Right lobe of liver (tissue), 6 donors: ENCODE measurements at places on chromosomes 6 and 20.

DNA sequence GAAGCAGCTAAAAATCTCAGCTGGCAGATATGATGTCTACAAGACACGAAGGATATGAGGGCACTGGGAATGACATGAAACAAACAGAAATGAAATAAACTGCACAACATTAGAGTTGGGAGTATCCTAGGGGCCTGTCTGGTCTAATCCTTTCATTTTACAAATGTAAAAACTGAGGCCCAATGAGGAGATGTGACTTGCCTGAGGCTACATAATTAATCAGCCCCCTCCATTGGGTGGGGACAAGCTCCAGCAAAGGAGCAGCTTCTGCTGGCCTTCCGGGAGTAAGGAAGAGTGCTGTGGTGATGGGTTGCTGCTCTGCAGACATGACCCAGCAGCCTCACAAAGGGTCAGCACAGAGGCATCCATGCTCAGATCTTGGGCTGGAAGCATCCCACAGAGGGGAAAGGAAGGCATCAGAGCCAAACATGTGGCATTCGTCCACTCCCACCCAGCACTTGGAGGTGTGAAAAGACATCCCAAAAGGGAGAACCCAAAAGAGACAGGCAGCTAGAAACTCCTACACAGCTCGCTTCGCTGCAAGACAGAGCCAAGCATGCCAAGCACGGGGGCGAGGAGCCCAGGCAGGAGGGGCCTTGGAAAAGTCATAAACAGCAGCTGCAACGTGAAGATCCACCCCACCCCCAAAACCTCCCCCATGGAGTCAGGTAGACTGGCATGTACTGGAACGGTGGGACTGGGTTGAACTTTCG is 183.7 kb downstream of the UNC5CL start:
- DNase-seq: no peak

DNA sequence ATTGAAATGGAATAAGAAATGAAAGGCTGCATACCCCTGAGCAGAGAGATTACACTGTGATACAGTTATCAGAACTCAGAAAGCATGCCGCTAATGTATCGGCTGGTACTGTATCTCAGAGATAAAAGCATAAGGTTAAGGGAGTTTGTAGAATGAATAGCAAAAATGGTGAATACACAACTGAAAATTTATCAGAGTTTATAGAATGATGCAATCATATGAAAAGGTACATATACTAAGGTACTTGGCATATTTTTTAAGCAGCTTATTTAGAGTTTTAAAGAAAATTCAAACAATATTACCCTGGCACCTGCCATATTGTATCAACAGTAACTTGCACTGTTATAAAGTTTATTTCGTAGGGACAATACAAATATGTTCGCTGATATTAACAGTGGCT is 364.0 kb downstream of the PHF3 start:
- DNase-seq: no peak

DNA sequence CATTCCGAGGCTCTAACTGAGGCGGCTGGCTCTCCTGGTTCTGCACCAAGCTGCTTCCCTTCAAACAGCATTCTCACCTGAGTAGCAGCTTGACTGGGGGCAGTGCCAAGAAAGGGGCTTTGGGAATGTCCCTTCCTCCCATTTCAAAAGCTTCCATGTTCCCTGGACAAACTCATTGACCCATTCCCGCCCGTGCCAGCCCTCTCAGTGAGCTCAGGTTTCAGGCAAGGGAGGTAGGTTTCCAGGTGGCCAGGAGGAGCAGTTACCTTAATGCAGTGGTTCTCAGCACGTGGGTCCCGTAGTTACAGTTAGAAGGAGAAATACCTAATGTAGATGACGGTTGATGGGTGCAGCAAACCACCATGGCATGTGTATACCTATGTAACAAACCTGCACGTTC is 135.2 kb downstream of the ELOVL4 start:
- no peak for DNase-seq

DNA sequence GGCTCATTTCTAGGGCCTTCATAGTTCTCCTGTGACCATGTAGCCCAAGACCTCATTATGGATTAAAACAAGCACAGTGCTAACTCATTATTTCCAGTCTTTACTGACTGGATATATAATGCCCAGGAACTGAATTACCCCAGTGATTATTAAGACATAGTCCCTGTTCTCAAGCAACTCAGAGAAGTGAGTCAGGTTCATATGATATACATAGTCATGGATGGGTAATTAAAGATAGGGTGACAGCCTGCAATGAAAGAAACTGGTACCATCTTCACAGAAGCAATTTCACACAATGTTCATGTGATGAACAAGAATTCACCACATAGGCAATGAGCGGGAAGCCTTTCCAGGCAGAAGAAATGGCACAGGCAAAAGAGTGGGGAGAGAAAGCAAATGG is 3.5 kb downstream of the TRIM27 start:
- no peak for DNase-seq

- no peak for DNase-seq
Measured at GRCh38 chr20:52103913-52104545, 87.5 kb downstream of the ZFP64 start.

DNA sequence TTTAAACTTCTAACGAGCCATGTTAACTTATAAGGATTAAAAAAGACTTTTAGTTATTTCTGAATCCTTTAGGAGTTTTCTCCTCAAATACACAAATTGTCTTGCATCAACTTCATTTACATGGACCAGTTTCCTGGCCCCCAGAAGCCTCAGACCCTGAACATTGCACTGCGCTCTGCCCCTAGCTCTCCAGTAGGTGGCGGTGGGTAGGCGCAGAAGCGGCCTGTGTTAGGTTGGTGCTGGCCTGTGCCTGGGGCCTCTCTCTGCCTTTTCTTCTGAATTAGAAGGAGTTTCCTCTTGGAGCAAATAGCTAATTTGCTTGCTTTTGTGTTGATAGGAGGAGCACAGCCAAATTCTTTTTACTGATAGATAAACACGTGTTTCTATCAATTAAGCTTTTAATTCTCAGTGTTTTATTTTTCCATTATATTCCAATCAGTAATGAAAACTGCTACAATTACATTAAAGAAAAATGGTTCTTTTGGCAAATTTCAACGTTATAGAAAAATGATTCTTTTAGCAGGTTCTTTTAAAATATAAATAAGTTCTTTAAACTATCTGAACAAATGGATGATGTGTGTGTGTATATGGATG is 44.4 kb downstream of the DTD1 start:
- DNase-seq: peak; percentile 70

- DNase-seq: peak; percentile 43
Measured at GRCh38 chr6:43011207-43011606, 2.5 kb downstream of the MEA1 start.

DNA sequence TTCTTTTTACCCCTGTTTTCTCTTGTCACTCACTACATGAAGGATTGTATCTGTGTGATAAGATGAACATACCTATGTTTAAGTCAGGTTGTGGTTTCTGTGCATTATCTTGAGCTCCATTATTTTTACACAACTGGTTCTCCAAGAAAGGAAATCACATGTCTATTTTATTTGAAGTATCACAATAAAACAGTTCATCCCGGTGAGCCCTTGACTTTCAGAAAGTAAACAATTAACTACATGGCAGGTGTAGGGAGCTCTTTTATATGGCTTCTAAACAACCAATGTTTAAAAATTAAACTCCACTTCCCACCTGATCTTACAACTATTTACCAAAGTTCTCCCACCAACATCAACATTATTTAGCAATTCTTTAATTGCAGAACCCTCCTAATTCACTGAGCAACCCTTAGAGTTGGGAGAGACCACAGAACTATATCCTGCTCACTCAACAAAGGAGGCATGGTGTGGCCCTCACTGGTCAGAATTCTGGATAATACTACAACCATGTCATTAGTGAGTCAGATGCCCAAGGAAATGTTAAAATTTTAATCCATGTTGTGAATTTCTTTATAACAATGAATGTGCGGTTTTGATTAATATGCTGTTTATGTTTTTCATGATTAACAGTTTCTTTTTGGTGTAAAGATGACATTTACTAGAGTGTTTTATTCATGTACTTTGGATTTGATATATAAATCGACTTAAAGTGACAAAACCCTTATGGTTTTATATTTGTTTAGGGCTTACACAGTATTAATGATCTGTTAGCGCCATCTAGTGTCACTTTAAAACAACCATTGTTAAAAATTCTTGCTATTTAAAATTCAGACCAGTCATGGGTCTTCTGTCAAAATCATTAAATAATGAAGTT is 50.0 kb upstream of the SCGN start:
- DNase-seq: no peak

DNA sequence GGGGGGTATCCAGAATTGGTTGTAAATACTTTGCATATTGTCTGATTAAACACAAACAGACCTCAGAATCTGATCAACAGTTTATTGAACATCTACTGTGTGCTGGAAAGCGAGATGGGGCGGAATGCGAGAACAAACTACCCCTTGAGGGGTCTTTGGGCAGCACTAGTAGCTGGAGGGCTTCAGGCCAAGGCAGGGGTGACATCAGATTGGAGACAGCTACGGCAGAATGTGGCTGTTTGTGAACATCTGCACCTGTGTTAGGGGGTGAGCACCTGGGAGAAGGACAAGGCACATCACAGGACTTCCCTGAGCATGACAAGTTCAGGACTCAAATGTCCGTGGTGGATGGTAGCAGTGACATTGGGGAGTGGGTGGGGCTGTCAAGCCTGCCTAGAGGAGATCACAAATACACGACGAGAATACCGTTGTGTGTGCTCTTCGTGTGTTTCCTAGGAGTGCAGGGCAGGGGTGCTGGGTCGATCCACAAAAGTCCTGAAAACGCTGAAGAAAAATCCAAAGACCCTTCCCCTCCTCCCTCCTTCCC is 59.5 kb downstream of the SRC start:
- DNase-seq: no peak

DNA sequence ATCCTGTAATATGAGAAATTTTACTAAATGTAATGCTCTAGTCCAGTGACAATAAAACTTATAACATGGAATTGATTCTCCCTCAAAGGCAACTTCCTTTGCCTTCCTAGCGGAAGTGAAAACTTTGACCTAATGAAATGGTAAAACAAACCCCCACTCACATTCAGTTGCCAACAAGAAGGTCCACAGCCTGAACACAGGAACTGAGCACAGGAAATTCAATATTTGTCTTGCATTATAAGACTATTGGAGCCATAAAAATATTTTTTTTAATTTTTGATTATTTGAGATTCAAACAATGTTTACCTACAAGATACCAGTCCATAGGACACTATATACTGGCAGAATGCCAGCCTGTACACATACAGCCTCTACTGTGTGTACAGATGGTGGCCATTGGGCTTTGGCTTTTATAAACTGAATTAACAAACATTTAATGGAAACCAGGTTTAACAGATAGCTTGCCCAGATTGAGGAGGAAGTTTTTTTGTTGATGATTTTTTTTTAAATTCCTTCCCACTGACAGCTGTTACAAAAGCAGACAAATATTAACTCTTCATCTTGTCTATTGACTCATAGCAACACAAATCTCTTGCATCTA is 481.5 kb upstream of the JAG1 start:
- DNase-seq: no peak

DNA sequence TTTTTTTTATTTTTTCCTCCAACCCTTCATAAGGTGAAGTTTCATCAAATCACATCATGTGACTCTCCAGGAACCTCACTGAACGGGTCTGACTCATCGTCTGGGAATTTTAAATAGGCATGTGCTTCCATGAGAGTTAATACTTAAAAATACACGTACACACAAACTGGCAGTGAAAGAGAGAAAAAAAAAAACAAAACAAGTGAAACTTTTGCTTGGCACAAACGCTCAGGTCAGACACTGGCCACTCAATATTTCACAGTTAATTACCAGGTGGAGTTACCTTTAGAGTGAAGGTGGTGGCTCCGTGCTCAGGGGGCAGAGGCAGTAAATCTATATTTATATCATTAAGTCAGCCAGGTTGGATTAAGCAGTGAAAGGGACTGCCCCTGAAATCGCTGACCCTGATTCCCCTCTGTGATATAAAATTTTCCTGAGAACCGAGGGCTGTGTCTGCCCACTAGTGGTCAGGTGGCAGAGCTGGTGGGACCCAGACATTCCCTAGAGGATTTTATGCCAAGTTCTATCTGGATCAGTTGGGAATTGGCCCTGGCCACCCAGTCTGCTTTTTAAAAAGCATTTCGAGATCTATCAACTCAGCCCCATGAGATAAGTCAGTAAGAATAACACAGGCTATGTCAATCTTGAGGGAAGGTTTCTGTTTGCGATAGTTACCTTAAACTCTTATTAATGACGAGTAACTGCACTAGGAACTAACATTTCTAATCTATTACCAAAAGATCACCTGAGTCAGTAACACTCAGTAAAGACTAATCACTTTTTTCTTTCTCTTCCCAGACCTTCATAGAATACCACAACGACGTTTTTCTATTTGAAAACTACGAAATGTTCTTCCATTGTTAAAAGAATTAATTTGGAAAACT is 259.1 kb downstream of the HDGFL1 start:
- DNase-seq: no peak

- no peak for DNase-seq
Measured at GRCh38 chr6:161091151-161091550, 99.6 kb downstream of the MAP3K4 start.
